ENCODE measurements at places on chromosomes 12 and 14.

DNA sequence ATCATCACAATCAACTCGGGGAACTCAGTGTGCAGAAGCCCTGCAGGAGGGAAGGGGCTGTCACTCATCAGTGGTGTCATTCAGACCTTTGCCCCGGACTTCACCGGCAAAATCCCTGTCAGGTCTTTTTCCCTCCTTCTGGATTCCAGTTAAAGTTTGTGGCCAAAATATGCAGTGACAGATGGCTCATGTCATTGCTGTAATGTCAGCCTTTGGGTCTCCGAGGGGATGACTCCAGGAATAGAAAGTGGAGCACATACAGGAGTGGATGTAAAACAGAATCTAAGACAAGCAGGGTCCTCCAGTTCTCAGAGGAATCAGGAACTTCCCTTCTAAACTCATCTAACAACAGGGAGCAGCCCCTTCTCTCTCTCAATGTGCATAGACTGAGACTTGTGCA lies 130.3 kb upstream of the RASSF8 start:
- DNase-seq = no peak

- DNase-seq = no peak
Measured at GRCh38 chr12:131363393-131363792, 347.5 kb upstream of the SFSWAP start.

- DNase-seq = no peak
Measured at GRCh38 chr12:10896854-10897253, 12.5 kb downstream of the TAS2R13 start.

- DNase-seq = no peak
Measured at GRCh38 chr12:108973629-108974152, 47.2 kb downstream of the SVOP start.

GRCh38 chr14:93970965-93971634 lies 5.3 kb downstream of the ASB2 start:
- no peak for DNase-seq

All from right renal cortex interstitium (tissue), 3 donors.